ENCODE measurements at places on chromosomes 4 and X.

DNA sequence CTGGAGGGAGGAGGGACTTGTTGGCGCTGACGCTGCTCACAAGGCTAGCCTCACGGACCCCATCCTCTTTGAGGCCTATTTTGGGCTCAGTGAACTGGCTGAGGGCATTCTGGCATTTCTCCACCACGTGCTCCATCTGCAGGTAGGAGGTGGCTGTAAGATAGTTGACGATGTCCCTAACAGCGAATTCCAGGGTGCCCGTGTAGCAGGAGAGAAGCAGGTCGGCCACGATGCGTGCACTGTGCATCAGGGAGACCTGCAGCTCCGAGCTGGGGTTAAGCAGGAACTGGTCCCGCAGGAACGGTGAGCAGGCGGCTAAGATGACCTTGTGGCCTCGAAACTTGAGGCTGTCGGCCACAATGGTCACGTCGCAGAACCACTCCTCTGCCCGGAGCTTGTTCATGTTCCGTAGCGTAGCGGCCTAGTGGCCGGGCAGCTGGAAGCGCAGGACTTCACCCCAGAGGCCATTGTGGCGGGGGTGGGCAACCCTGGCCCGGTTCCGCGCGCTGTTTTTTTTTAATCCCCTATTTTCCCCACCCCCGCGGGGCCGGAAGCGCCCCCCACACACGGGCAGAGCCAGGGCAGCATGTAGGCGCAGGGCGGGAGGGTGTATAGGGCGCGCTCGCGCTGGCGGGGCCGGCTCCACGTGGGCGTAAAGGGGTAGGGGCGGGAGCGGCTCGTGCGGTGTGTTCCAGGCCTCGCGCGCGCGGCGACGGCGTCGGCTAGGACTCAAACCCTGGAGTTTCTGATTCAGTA lies 73.2 kb downstream of the UBE2K start:
- no peak for DNase-seq

DNA sequence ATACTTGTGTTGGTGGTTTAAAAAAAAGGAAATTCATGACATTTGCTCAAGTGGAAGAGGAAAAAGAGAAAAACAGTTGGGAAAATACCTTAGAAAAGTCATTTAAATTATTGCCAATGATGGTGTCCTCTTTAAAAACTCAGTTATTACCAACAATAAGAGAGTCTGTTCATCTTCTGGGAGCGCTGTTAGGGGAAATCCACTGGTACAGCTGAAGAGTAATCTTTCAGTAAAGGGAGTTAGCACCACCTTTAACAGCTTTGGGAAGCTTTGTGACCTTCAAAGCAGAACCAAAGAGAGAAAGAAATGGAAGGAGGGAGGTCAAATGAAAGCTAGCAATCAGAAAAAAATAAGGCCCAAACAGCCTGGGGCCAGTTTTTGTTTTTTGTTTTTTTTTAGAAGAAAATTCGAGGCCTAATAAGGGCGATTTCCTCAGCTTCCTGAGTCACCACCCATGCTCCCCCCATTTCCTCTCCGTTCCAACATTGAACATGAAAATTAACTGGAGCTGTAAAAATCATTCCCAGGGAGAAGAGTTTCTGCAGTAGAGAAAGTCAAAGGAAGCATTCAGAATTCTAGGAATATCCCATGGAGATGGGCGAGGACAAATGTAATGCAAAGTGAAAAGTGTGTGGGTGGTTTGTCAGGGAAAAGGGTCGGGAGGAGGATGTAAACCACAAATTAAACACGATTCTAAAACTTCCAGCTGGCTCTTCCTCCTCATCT lies 115.1 kb downstream of the SH3KBP1 start:
- no peak for DNase-seq

DNA sequence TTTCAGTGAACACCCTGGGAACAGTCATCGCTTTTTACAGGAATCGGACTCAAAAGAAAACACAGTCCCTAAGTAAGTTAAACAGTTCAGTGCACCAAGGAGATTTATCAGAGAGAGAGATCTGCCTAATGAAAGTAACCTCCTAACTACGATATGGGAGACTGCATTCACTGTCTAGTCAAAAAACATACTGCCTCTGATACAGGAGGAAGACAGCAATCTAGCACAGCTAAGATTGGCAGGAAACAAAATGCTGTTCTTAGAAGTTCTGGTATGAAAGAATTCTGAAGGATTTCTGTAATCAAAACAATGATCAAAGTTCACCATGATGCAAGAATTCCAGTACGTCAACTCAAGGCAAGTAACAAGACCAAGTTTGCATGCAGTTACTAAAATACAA lies 92.8 kb downstream of the MAML3 start:
- DNase-seq, result no peak

DNA sequence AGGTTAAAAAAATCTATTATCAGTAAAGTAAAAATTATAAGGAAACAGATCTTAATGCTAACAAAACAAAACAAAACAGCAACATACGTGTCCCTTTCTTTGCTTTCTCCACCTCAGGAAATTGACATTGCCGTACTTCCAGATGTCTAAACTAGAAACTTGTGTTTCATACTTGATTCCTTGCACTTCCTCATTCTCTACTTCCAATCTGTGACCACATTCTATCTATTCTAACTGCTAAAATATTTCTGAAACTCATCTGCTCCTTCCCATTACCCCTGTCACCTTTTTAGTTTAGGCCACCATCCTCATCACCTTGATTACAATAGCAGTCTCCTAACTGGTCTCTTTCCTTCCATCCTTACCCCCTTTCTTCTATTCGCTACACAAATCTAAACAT lies 22.5 kb upstream of the RPA4 start:
- no peak for DNase-seq

- DNase-seq, result no peak
Measured at GRCh38 chr4:4459181-4459580, 72.3 kb downstream of the NSG1 start.

DNA sequence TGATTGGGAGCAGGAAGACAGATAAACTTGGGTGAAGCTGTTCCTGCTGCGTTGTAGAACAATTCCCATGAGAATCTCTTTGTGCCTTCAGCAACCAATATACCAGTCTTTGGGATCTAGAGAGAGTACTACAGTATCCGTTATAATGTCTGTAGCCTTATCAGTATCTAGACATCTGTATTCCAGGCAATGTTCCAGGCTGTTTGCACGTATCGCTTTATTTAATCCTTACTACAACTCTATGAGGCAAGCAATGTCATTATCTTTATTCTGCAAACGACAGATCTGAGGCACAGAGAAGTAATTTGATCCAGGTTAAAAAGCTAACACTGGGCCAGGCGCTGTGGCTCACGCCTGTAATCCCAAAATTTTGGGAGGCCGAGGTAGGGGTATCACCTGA lies 251.6 kb downstream of the ARHGAP24 start:
- no peak for DNase-seq

DNA sequence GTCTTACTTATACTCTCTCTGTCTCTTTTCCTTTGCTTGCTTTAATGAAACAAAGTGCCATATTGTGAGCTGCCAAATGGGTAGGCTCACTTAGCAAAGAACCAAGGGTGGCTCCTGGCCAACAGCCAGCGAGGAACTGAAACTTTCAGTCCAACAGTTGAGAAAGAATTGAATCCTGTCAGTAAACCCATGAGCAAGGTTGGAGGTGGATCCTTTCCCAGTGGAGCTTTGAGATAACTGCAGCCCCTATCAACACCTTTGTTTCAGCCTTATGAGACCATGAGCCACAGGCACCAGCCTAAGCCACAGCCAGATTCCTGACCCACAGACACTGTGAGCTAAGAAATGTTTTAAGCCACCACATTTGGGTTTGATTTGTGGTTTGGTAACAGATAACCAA lies 362.2 kb downstream of the PDGFC start:
- no peak for DNase-seq

DNA sequence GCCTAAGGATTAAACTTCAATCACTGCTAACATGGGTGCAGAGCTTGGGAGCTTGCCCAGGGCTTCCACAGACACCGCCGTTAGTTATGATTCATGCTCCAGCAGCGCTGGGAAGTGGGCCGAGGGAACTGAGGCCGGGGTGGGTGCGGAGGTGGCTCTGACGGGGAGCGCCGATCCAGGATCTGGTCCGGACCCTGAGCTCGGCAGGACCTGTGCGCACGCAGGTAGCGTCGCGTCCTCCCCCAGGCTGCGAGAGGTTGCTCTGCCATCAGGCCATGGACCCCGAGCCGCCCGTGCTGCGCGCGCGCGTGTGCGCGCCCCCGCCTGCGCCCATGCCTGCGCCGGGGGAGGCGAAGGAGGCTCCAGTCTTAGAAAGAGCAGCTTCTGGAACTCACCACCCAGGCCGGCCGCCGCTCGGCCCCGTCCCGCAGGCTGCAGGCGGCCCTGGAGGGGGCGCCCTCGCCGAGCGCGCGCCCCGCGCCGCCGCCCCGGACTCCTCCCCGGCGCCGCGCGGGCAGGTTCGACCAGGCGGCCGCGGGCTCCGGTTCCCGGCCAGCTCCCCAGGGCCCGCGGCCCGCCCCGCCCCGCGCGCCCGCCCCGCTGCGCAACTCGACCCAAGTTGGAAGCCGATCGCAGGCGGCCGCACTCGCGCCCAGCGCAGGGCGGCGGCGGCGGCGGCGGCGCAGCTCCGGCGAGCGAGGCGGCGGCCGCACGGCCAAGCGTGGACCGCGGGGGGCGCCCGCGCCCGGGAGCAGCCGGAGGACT lies 732 bp upstream of the ADRA2C start:
- DNase-seq, result no peak

GRCh38 chr4:153485359-153485758 lies 19.2 kb downstream of the TMEM131L start:
- no peak for DNase-seq

DNA sequence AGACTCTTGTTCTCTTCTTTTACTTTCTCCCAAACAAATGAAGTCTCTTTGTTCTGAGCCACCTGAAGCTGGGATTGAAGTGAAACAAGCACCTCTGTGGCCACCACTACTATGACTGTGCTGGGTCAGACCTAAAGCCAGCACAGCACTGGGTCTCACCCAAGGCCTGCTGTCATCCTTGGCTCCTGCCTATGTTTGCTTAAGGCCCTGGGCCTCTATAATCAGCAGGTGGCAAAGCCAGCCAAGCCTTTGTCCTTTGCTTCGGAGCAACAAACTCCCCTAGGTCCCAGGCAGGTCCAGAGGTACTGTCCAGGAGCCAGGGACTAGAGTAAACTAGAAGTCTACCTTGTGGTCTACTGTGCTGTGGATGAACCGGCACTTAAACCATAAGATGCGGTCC lies 220.6 kb upstream of the ARSJ start:
- DNase-seq, result no peak

DNA sequence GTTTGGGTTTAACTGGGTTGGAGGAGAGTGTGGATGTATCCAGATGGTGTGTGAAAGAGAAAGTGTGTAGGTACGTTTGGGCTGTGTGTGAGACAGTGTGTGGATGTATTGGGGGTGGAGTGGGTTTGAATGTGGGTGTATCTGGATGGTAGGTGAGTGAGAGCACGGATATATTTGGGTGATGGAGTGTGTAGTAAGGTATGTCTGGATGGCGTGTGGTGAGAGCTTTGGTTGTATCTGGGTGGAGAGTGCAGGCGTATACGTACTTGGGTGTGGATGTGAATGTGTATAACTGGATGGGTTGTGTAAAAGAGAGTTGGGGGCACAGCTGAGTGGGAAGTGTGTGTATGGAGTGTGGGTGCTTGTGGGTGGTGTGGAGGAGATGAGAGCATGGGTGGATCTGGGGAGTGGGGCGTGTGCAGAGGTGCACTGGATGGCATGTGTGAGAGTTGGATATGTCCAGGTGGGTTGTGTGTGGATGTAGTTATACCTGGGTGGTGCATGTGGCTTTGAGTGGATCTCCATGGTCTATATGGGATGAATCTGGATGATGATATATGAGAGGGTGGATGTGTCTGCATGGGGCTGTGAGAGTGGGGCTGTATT lies 6.8 kb downstream of the GPR173 start:
- no peak for DNase-seq

- DNase-seq, result no peak
Measured at GRCh38 chr4:30866907-30867306, 146.7 kb downstream of the PCDH7 start.

- no peak for DNase-seq
Measured at GRCh38 chr4:160877087-160877790, 1286.6 kb downstream of the FSTL5 start.

- peak; percentile 37 for DNase-seq
Measured at GRCh38 chrX:18674417-18674787, 2.5 kb upstream of the RS1 start.

DNA sequence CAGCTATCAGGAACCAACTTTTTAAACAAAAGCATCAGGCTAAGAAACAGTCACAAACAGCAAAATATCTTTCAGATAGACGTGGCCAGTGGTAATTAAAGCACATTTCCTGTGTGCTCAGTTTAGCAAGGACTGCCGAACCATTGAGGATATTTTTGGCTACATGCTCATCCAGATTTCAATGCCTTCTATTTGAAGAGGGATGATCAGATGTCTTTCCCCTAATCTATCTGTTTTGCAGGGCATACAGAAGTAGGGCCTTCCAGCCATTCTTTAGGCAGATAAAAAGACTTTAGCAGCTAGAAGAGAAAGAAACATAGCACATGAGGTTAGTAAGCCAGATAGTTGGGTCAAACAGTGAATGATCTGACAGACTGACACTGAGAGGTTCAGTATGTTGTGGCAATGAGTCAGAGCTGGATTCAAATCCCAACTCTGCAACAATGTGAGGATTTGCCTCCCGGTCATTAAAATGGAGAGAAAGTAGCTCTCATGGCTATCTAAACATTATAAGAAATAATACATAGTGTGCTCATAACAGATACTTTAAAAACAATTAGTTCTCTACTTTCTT lies 100.0 kb upstream of the PRKG2 start:
- no peak for DNase-seq

DNA sequence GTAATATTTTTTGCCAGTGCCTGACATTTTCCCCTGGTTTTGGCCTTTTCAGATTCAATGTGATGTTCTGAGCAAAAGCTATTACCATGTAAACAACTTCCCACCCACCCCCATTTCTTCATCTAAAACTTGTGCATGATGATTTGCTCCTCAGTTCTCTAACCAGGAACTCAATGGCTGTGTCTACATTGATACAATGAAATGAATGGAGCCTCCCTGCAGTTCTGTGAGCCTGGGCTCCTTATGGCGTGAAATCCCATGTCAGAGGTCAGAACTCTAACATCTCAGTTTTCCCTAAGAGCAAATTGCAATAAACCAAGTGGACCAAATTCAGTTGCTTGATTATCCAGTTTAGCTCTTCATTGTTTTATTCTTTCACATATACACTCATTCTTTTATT lies 534.8 kb upstream of the LCORL start:
- no peak for DNase-seq

DNA sequence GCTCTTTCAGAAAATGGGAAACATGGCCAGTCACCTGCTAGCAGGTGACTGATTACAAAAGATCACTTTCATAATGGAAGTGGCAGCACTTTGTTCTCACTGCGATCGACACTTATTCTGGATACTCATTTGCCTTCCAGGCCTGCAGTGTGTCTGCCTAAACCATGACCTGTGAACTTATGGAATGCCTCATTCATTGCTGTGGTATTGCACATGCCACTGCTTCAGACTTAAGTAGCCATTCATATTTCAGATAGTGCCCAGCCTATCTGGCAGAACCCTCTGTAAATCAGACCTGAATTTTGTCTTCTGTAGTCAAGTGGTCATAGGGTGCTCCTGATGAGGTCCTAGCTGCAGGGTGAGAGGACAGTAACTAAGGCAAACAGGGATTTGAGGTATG lies 23.3 kb upstream of the MGST2 start:
- no peak for DNase-seq
